ENCODE measurements at places on chromosomes 3 and 15. TPM values are rescaled to one million over a fixed set of nuclear protein-coding genes. Genes with fewer than 3 reads are reported as not detected.
A peak's percentile ranks its signal among the peaks of the same experiment; 100 is the strongest.

KNL1 gene
- 1.1 TPM for total RNA-seq

ARGFX gene
- total RNA-seq, result not detected

FGF7 gene
- 28.5 TPM for total RNA-seq

DNA sequence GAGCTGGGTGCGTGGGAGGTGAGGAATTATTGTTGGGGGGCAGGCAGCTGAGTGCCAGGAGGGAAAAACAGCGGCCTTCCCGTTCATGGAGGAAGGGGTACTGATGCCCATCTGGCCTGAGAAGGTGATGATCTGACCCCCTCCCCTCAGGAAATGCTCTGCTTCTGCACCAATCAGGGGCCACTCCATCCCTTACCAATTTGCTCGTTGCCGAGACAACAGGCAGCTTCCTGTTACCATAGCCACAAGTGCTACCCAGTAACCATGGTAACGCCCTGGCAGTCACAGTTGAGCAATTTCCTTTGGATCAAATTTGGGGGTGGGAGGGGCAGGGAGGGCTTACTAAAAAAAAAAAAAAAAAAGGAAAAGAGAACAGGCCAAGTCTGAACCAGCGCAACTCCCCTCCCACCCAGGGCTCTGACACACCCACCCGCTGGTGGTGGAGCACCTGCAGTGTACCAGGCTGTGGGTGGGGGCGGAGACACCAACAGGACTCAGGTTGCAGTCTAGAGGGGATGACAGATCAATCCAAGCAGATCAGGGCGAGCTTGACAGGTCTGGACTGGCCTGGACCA, 13.7 kb downstream of the CELF6 start:
- H3K27me3 ChIP-seq, result no peaks in the 10 kb centered on the region
- DNase-seq, result no peak
- no peak overlapping the region for H3K27ac ChIP-seq
- no peak overlapping the region for H3K4me3 ChIP-seq

DNA sequence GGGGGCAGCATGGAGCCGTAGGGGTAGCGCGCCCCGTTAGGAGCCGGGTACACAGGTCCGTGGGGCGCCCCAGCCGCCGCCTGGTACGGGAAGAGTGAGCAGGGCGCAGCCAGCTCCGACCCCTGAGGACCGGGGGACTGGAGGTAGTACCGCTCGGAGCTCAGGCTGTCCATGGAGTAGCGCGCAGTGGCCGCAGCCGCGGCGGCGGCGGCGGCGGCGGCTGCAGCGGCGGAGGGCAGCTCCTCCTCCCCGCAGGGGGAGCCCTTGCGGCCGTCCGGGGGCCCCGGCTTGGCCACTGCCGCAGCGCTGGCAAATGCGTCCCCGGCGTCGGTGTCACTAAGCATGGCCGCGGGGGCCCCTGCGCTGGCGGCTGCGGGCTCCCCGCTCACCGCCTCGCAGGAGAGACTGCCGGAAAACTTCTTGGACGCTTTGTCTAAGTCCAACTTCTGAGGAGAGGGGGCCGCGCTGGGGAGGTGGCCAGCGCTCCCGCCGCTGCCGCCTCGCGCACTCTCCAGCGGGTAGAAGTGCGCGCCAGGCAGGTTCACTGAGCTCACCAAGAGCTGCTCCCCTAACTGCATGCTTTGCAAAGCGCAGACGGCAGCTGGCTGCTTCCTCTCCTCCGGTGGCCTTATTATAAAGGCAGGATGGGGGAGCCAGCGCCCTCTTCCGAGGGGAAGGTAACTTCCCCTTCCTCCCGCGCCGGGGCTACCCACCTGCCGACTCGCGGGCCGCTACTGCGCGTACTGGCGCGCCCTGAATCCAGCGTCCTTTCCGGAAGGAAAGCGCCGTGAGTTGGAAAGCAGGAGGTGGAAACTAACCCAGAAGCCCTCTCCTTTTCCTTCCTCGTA, at the start of gene EOMES:
Gene EOMES (minus strand): TSS at position 607 of the 848 bp plus-strand sequence. CDS start 29 bp downstream, at position 578.
- peaks cover 31% of the 10 kb centered on the region for H3K4me1 ChIP-seq
- H3K27ac ChIP-seq, result no peak within 1 kb of the TSS
- peak within 1 kb of the TSS; percentile 50 for H3K4me3 ChIP-seq
- H3K36me3 ChIP-seq, result no peaks in the 10 kb centered on the region
- peak; percentile 23 for DNase-seq

GRCh38 chr3:128875556-128876120, 3.8 kb upstream of the ACAD9 start:
- H3K36me3 ChIP-seq, result no peaks in the 10 kb centered on the region
- H3K4me3 ChIP-seq, result no peak overlapping the region
- H3K4me1 ChIP-seq, result peaks cover 23% of the 10 kb centered on the region
- DNase-seq, result no peak
- H3K27me3 ChIP-seq, result no peaks in the 10 kb centered on the region

DNA sequence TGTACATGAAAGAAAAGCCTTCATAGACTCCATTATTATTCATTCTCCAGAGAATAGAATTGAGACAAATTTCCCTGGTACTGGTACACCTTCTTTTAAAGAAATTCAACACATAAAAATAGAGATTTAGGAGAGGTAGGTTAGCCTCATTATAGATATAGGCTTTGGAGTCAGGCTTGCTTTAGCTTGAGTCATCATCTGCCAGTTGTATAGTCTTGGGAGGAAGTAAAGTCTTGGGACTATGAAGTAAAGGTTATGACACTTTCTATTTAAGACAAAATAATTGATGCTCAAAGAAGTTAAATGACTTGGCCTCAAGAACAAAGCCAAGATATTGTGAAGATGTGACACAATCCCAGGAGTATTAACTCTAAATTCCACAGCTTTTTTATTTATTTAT, 4.3 kb downstream of the HRG start:
- no peaks in the 10 kb centered on the region for H3K27me3 ChIP-seq
- no peak overlapping the region for H3K4me3 ChIP-seq
- no peak for DNase-seq
- H3K4me1 ChIP-seq, result no peaks in the 10 kb centered on the region
- H3K36me3 ChIP-seq, result no peaks in the 10 kb centered on the region

DNA sequence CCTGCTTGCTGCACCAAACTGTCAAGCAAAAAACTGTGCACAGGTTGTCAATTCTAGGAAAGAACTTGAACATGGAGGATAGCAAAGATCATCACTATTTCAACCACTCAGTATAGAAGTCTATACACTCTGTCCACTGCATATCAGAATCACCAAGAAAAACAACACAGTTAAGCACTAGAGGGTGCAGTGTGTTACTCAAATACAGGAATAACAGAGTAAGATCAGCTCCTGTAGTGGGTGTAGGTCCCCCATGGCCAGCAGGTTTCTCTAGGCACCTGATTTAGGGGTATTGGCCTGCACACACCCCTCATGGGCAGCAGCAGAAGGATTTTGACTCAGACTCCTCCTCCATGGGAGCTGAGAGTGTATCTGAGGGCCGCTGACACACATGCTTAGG, 464.1 kb downstream of the EPHA6 start:
- no peak for DNase-seq
- no peak overlapping the region for H3K27ac ChIP-seq
- H3K36me3 ChIP-seq, result no peaks in the 10 kb centered on the region
- H3K4me3 ChIP-seq, result no peak overlapping the region
- H3K4me1 ChIP-seq, result no peaks in the 10 kb centered on the region
- no peaks in the 10 kb centered on the region for H3K27me3 ChIP-seq

DNA sequence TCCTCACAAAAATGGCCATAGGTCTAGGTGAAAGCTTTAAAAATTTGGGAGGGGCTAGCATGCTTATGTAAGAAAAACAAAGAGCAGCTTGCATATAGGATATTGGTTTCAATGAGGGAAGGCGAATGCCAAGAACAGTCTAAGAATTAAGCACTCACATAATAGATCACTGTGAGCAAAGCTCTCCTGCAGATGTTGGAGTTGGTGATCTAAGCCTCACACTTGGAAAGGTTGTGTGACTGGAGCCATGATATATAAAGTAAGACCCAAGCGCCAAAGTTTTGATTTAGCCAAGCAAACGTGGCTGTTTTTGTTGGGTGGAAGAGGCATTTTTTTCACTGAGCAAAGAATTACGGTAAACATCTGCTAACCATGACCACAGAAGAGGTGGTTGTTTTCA, 237.5 kb downstream of the FOXP1 start:
- H3K4me3 ChIP-seq, result no peak overlapping the region
- H3K4me1 ChIP-seq, result peaks cover 5% of the 10 kb centered on the region
- no peaks in the 10 kb centered on the region for H3K27me3 ChIP-seq
- H3K36me3 ChIP-seq, result no peaks in the 10 kb centered on the region

DNA sequence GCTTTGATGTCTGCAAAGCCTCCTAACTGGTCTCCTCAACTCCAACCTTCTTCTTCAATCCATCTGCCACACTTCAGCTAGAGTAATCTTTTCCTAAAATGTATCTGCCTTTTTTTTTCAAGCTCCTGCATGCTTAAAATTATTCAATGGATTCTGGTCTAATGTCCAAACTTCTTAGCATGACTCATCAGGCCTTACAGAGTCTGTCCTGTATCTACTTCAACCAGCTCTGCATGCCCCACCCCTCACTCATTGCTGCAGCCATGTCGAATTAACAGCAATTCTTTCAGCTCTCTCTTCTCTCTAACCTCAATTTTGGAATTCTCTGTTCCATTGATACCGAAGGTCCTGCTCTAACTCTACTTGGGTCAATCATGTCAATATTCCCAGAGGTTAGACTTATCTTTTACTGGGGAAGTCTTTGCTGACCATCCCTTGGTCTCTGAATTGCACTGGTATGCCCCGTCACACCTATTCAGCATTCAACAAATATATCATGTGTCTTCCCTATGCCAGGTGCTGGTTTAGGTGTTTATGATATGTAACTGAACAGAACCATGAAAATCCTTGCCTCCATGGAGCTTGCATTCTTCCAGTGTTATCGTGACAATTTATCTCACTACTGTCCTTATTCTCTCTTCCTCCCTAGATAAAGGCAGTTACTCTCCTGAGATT, 88.5 kb upstream of the NANOGP8 start:
- no peak overlapping the region for H3K4me3 ChIP-seq
- no peaks in the 10 kb centered on the region for H3K4me1 ChIP-seq
- no peak for DNase-seq
- no peaks in the 10 kb centered on the region for H3K27me3 ChIP-seq
- no peaks in the 10 kb centered on the region for H3K36me3 ChIP-seq

DNA sequence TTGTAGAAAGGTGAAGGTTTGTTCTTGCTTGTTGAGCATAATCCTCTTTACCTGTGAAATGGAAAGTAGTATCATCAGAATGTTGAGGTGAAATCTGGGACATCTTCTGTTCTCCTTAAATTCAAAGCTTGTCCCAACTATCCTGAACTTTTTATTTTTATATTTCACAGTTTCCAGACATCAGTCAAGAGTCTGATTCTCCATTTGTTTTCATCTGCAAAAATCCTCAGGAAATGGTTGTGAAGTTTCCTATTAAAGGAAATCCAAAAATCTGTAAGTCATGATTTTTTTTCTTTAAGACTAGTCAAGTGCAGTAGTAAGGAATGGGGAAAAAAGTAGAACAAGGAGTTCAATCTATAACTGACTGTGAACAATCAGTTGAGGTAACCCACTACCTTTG, 15.5 kb upstream of the ZNF609 start:
- no peak for DNase-seq
- no peaks in the 10 kb centered on the region for H3K4me1 ChIP-seq
- no peak overlapping the region for H3K4me3 ChIP-seq
- H3K27ac ChIP-seq, result peak overlapping the region; percentile 3
- no peaks in the 10 kb centered on the region for H3K27me3 ChIP-seq

DNA sequence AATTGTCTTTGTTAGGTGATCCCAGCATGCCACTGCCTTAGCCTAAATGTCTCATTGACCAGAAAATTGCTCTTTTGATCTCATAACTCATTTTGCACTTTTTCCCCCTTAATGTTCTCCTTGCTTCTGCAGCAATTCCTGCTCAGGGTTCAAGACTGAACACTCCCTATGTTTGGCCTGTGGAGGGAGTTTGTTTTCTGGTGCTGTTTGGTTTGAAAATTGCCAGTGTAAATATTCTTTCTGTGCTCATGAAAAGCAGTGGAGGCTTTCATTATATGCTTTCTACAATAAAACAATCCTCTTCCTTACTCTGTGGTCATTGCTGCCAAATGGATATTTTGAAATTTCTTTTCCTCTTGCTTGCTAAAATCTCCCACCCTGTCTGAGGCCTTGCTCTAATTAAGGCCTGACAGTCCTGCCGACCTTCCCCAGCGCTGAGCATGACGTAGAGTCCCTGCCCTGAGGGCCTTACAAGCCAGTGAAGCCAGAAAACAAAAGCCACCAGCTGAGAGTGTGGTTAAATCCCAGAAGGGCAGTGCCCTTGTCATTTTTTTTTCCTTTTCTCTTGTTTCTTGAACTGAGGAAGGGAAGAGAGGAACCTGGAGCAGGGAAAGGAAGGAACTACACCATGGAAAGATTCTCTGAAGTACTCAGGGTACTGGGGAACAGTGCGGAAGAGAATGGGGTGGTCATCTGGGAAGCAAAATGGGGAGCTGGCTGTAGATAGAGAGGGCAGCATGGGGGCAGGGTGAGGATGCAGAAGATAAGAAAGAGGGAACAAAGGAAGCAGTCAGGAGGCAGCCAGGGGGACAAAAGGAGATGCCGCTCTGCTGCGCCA, 24.8 kb downstream of the ZBTB38 start:
- no peak overlapping the region for H3K27ac ChIP-seq
- H3K27me3 ChIP-seq, result no peaks in the 10 kb centered on the region
- no peaks in the 10 kb centered on the region for H3K4me1 ChIP-seq
- DNase-seq, result no peak

DNA sequence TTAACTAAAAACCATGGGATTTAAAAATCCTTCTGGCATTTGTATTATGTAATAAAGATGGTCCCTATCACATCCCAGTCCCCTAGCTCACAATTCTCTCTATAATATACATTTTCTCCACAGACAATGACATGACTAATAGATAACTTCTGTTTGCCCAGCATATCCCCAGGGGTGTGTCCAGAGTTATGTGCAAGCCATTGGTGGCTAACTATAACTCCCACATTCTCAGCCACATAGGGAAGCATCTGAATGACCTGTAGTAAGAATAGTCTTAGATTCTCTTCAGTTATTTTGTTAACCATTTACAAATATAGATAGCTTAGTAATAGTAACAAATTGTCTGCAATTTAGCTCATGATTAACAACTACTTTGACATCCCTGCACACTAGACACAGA, 52.2 kb upstream of the RBSN start:
- H3K4me1 ChIP-seq, result no peaks in the 10 kb centered on the region
- H3K36me3 ChIP-seq, result no peaks in the 10 kb centered on the region
- H3K4me3 ChIP-seq, result no peak overlapping the region
- no peak overlapping the region for H3K27ac ChIP-seq

GRCh38 chr3:44050867-44051266, 190.8 kb upstream of the TOPAZ1 start:
- H3K27me3 ChIP-seq, result peaks cover 47% of the 10 kb centered on the region
- no peak overlapping the region for H3K27ac ChIP-seq
- H3K36me3 ChIP-seq, result no peaks in the 10 kb centered on the region
- no peaks in the 10 kb centered on the region for H3K4me1 ChIP-seq

GRCh38 chr3:148373961-148374360, 323.7 kb upstream of the AGTR1 start:
- H3K27ac ChIP-seq, result no peak overlapping the region
- H3K4me1 ChIP-seq, result no peaks in the 10 kb centered on the region
- H3K36me3 ChIP-seq, result no peaks in the 10 kb centered on the region
- no peak overlapping the region for H3K4me3 ChIP-seq
- no peaks in the 10 kb centered on the region for H3K27me3 ChIP-seq

- peaks cover 46% of the 10 kb centered on the region for H3K4me1 ChIP-seq
- no peaks in the 10 kb centered on the region for H3K27me3 ChIP-seq
- DNase-seq, result no peak
- no peak overlapping the region for H3K4me3 ChIP-seq
- H3K27ac ChIP-seq, result peak overlapping the region; percentile 8
Measured at GRCh38 chr3:16481546-16481897, 32.0 kb downstream of the RFTN1 start.

Data from heart left ventricle (tissue), 16 donors.